NCI-H2081 treated with DMSO at 0.1 percent for 48 hours (cell line): ENCODE measurements at places on chromosomes 3 and 15.

GRCh38 chr15:79130535-79131130 lies 40.1 kb upstream of the RASGRF1 start:
- DNase-seq: no peak

GRCh38 chr3:72352176-72352575 lies 496.1 kb downstream of the SHQ1 start:
- no peak for DNase-seq

- DNase-seq: no peak
These were observed 21.6 kb downstream of the SPTSSB start for GRCh38 chr3:161349529-161350312.

DNA sequence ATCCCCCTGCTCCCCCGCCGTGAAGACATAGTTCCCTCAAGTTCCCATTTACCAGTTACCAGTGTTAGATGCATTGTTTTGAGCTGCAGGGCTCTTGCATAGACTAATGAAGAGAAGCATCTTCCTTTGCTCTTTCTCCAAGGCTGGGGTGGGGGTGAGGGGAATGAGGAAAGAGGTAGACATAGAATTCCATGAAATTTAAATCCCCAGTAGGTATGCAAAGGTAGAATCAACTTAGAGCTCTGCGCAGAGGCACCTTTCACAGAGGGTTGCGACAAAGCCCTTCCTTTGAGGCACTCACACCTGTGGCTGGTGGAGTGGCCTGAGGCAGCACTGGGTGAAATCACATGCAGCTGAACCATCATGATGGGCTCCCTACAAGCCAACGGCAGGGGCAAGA lies 101.3 kb downstream of the WDR76 start:
- DNase-seq: no peak

- DNase-seq: no peak
These were observed 394.0 kb downstream of the FOXP1 start for GRCh38 chr3:71189480-71189879.
